Cardiac muscle cell (in vitro differentiated cells and primary cell): ENCODE measurements at places on chromosomes 13 and 19.
A peak's percentile ranks its signal among the peaks of the same experiment; 100 is the strongest.

GRCh38 chr19:9144920-9145319 lies 4.7 kb downstream of the ZNF317 start:
- peak; percentile 4 for DNase-seq

DNA sequence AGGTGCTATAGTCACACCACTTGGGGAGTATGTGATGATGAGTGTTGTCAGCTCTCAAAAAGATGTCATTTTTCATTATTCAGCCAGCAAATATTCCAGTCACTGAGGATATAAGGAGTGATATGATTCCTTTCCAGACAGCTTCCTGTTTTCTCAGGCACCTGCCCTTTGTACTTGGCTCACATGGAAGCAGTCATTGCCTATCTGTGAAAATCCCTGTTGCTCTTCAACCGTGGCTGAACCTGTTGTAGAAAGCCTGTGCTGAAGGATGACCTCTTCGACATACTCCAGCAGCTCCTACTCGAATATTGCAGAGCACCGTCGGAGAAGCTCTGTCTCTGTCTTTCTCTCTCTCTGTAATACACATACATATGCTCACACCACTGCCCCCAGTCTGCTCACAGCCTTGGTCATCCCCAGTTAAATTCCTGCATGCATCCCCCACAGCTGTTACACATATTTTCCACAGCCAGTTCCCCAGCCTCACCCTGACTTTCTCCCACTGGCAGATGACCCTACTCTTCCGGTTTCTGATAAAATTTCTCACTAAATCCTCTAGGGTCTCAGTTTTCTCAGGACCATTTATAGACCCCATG lies 204.2 kb upstream of the ARGLU1 start:
- DNase-seq: peak; percentile 0

DNA sequence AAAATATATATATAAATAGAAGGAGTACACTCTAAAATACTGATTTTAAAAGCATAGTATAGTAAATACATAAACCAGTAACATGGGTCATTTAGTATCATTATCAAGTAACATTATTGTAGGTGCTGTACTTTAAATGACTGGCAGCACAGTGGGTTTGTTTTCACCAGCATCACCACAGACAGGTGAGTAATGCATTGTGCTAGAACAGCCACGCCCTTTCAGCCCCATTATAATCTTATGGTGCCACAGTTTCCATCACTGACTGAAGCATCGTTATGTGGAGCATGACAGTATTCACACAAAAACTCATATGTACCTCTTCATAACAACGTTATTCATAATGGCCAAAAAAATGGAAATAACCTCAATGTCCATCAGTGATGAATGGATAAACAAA lies 88.3 kb downstream of the DHRS12 start:
- DNase-seq: no peak

GRCh38 chr13:22931576-22931975 lies 249.2 kb upstream of the SGCG start:
- DNase-seq: no peak

GRCh38 chr19:29404015-29404414 lies 121.8 kb upstream of the VSTM2B start:
- DNase-seq: no peak

- no peak for DNase-seq
Measured at GRCh38 chr19:49870309-49870901, 3.0 kb upstream of the PNKP start.

DNA sequence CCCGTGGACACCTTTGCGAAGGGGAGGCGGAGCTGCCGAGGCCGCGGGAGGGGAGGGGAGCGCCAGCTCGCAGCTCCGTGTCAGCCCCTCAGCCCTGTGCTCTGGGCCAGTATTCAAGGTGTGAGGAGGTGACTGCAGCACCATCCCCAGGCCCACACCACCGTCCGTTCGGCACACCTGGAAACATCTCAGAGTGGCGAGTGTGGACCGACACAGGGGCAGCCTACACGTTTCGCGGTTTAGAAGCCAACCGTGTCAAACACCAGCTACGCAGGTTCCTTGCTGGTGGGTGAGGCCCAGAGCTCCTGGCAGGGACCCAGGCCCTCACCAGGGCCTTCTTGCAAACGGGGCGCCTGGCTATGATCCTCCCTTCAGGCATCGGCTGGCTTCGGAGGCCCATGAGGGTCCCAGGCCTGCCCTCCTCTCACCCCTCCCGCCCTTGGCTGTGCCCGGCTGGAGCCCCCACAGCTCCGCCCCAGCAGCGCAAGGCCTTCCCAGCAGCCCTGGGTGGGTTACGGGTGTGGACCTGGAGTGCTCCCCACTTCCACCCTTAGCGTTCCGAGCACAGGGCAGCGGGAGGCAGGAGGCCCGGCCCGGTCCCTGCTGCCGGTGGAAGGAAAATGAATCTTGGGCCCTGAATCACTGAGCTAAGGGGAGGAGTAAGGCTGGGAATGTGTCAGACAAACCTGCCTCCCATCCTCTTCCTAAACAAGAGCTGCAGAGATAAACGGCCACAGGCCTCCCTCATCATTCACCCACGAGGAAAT lies 1.2 kb downstream of the C13orf46 start:
- no peak for DNase-seq

DNA sequence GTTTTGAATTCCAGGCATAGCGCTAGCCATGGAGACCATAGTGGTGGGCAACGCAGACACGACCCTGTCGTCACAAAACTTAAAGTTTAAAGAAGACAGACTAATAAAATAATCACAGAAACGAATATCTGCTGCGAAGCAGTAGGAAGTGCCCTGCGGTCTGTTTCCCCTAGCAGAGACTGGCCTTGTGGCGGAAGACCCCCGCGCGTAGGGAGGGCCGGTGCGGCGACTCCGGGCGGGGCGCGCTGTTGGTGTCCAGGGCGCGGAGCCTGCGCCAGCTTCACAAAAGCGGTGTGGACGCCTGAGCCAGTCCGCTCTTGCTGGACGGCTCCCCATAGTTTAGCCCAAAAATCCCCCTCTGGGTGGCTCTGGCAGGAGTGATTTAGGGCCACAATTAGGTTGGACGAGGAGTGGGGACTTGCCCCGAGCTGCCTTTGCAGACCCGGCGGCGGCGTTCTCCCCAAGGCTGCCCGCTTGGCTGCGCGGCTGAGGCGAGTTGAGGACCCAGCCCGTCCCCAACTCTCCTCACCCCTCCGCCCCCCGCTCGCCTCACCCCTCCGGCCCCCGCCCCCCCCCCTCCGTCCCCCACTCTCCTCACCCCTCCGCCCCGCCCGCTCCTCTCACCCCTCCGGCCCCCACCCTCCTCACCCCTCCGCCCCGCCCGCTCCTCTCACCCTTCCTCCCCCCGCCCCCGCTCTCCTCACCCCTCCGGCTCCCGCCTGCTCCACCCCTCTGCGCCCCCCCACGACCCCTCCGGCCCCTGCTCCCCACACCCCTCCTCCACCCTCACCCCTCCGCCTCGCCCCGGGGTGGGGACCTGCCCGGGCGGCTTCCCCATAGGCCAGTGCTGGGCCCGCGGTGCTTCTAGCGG lies 14.2 kb upstream of the LATS2 start:
- peak; percentile 49 for DNase-seq

DNA sequence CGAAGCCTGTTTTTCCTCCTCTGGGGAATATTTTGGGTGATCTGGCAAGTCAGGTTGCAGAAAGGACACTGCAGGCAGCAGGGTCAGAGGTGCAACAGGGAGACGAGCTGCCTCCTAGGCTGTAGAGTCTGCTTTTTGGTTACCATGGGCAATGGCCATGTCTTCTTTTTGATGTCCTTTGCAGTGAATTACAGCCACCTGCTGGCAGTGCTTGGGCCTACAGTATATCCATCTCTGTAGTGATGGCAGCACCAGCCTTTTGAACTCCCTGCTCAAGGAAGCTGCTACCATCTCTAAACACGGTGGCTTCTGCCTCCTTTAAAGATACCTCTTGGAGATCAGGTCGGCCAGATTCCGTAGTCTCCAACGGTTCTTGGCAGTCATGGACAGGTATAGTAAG lies 73.9 kb downstream of the WTIP start:
- peak; percentile 3 for DNase-seq

GRCh38 chr13:40132249-40132648 lies 476.8 kb downstream of the COG6 start:
- DNase-seq: no peak

GRCh38 chr13:27334774-27335435 lies 64.3 kb downstream of the RASL11A start:
- no peak for DNase-seq

DNA sequence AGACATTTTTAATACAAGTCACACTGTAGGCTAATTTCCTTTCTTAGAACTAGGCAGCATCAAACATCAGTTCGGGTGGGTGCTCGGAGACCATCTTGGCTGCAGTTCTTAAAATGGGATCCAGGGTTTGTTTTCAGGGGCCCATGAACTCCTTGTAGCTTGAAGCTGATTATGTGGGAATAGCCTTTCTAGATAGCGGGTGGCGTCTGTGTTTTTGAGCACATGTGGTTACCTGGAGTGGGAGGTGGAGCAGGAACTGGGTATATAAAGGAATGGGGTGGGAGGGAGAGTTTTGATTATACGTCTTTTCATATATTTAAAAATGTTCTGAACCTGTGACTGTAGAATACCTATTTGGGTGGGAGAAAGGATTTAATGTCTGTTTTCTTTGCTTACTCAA lies 12.9 kb downstream of the CLPTM1 start:
- DNase-seq: no peak

GRCh38 chr13:79908381-79908780 lies 427.4 kb downstream of the NDFIP2 start:
- DNase-seq: no peak

DNA sequence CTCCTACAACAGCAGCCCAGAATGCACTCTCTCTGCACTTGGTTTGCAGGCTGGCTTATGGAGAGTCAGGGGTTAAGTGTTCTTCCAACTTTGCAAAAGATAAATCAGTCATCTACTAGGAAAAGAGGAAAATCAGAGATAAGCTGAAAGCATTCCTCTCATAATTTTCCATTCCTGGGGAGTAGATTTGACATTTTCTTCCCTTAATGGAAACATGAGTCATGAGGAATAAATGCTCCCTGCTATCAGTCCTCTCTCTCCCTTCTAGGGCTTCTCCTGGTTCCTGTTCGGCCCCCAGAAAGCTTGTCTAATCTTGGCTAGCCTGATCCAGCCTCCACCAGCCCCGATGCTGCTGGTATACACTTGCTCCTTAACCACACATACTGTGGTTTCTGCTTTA lies 28.4 kb upstream of the ENOX1 start:
- DNase-seq: peak; percentile 97

DNA sequence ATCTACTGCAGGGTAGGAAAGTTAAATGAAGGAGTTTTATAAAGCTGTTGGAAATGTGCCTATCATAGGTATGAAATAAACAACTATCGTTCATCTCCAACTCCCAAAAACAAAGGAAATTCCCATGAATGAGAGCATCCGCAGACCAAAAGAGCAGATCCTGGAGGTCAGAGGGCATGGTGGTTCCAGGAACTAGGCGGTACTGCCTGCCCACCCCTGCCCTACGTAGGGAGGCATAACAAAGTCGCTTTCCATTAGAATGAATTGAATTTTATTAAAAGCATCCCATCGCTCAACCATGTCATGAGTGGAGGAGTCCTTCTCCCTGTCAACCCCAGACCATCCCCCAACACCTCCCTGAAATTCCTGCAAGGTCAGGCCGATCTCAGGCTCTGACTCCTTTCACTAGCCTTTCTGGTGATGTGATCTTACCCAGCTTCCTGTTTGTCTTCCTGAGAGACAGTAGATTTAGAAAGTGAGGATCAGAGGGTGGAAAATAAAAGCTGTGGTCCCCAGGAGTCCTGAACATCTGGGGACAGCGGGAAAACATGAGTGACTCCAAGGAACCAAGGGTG lies at the start of gene CLEC4M:
CLEC4M (plus strand) TSS at position 525 of the 575 bp plus-strand sequence; CDS start at position 549, 24 bp downstream.
- DNase-seq: no peak

DNA sequence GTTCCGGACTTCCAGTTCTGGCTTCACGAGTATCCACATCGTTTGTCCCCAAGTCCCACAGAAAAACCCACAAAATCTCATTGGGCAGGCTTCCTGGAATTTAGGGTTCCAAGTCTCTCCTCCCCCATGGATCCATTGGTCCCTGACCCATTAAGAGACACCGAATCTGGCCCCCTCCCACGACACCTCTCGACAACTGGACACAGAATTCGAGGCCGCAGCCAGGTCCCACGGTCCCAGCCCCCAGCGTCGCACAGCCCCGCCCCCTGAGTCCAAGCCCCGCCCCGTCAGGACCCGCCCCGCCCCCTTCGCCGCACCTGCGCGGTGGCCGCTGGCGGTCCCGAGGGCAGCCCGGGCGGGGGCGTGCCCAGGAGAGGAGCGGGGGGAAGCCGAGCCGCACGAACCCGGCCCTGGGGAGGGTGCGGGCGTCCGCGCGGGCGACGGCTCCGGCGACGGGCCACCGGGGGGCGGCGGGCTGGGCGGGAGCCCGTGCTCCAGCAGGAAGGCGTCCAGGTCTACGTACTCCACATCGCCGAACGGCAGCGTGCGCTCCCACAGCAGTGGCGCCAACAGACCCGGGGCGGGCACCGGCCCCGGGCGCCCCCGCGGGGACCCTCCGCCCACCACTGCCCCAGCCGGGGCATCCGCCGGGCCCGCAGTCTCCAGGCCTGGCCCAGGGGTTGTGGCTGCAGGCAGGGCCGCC lies 1.8 kb downstream of the DBP start:
- peak; percentile 52 for DNase-seq

GRCh38 chr19:4368128-4368820 lies 24.9 kb downstream of the MPND start:
- peak; percentile 43 for DNase-seq

- DNase-seq: no peak
Measured at GRCh38 chr13:66623129-66623820, 606.9 kb downstream of the PCDH9 start.

DNA sequence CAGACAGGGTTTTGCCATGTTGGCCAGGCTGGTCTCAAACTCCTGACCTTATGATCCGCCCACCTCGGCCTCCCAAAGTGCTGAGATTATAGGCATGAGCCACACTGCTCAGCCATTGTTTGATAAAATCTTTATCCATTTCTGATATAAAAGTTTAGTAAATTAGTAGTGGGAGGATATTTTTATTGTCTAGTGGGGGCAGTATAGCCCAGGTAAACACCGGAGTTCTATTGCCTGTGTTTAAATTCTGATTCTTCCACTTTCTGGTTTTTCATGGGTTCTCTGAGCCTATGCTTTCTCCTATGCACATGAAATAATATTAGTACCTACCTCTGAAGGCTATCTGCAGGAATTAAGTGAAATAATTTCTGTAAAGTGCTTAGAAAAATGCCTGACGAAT lies 20.1 kb upstream of the ARHGEF18 start:
- no peak for DNase-seq

GRCh38 chr19:43594710-43595604 lies 977 bp downstream of the IRGQ start:
- peak; percentile 75 for DNase-seq

- DNase-seq: no peak
Measured at GRCh38 chr19:30267332-30267731, 104.9 kb upstream of the ZNF536 start.
